ENCODE measurements at places on chromosomes 7 and 10. TPM values are rescaled to one million over a fixed set of nuclear protein-coding genes. Genes with fewer than 3 reads are reported as not detected.

The GNAT3 gene
- not detected for polyA plus RNA-seq

The ZNF485 gene
- 5.0 TPM for polyA plus RNA-seq

The GRM8 gene
- 9.2 TPM for polyA plus RNA-seq

The PCLO gene
- polyA plus RNA-seq, result 8.5 TPM
